ENCODE measurements at places on chromosomes 3 and 15. TPM values are rescaled to one million over a fixed set of nuclear protein-coding genes. Genes with fewer than 3 reads are reported as not detected.

Gene TGM4
- total RNA-seq: 0.05 TPM

Gene MBD4
- total RNA-seq: 23.6 TPM

Gene ABI3BP
- 0.05 TPM for total RNA-seq

Gene FBXO40
- not detected for total RNA-seq

DNA sequence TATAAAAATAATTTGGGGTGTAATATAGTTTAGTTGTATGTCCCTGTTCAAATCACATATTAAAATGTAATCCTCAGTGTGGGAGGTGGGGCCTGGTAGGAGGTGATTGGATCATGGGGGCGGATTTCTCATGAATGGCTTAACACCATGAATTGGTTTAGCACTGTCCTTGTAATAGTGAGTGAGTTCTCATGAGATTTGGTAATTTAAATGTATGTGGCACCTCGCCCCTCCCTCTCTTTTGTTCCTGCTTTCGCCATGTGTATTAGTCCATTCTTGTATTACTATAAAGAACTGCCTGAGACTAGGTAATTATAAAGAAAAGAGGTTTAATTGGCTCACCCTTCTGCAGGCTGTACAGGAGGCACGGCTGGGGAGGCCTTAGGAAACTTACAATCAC is 83.9 kb downstream of the ANXA2 start:
- no peaks in the 10 kb centered on the region for H3K36me3 ChIP-seq
- H3K4me3 ChIP-seq: no peak overlapping the region
- H3K27ac ChIP-seq: no peak overlapping the region
- DNase-seq: no peak

DNA sequence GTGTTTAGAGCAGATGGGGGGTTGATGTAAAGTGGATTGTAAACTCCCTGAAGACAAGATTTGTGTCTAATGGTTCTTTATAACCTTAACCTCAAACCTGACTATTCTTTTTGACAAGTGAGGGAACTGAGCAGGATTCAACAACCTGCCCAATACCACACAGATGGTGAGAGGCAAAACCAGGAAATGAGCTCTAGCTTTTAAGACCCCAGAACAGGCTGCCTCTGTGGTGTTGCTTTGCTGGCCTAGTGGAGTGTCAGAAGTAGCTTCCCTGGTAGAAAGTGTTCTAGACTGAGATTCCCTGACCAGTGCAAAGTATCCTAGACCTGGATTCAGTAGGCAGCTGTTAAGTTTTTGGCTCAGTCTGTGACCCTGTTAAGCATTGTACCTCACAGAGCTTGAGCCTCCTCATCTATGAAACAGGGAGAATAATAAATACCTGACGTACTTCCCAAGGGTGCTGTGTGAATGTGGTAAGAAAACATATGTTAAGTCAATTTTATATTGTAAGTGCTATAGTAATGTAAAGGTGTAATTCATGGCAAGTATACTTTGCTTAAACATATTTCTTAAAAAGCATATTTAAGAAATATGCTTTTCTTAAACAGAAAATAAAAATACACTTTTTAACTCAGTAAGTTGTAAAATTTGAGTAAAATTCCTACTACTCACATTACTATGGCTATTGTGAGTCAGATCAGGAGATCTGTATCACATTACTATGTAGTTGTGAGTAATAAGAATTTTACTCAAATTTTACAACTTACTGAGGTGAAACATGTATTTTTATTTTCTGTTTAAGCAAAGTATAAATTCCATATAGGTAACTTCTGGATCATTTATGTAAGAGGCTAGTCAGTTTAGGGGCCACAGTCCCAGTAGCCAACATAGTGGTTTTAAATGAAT is 8.8 kb downstream of the GPR87 start:
- no peaks in the 10 kb centered on the region for H3K27me3 ChIP-seq
- no peaks in the 10 kb centered on the region for H3K36me3 ChIP-seq
- H3K4me3 ChIP-seq: no peak overlapping the region
- DNase-seq: no peak

GRCh38 chr3:178849199-178849910 is 222.3 kb downstream of the ZMAT3 start:
- H3K27ac ChIP-seq: no peak overlapping the region
- H3K4me1 ChIP-seq: no peaks in the 10 kb centered on the region
- H3K36me3 ChIP-seq: no peaks in the 10 kb centered on the region
- no peaks in the 10 kb centered on the region for H3K27me3 ChIP-seq
- no peak for DNase-seq

DNA sequence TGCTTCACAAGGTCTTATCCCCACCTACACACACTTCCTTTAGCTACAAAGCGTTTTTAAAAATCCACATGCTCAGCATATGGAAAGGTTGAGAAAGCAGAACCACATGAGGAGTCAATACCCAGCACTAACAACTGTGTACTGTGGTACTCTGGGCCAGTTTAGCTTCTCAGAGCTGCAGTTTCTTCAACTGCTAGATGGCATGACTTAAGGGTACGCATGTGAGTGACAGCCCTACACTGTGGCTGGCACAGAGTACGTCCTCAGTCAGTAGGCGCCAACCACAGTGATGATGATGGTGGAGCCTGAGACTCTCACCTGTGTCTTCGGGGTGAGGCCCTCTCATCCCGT is 17.4 kb downstream of the CCDC12 start:
- H3K4me1 ChIP-seq: no peaks in the 10 kb centered on the region
- no peaks in the 10 kb centered on the region for H3K27me3 ChIP-seq
- H3K36me3 ChIP-seq: no peaks in the 10 kb centered on the region
- H3K4me3 ChIP-seq: no peak overlapping the region

- H3K27me3 ChIP-seq: no peaks in the 10 kb centered on the region
Observed at GRCh38 chr15:31367021-31367729, 40.5 kb downstream of the KLF13 start.

- no peak overlapping the region for H3K27ac ChIP-seq
- no peaks in the 10 kb centered on the region for H3K4me1 ChIP-seq
- no peak for DNase-seq
- no peaks in the 10 kb centered on the region for H3K27me3 ChIP-seq
- H3K4me3 ChIP-seq: no peak overlapping the region
- H3K36me3 ChIP-seq: no peaks in the 10 kb centered on the region
Observed at GRCh38 chr3:83769791-83770663, 1188.8 kb upstream of the CADM2 start.

GRCh38 chr15:63331456-63331855 is 50.2 kb downstream of the CA12 start:
- peaks cover 42% of the 10 kb centered on the region for H3K4me1 ChIP-seq
- no peaks in the 10 kb centered on the region for H3K36me3 ChIP-seq
- no peaks in the 10 kb centered on the region for H3K27me3 ChIP-seq
- DNase-seq: no peak
- no peak overlapping the region for H3K27ac ChIP-seq

DNA sequence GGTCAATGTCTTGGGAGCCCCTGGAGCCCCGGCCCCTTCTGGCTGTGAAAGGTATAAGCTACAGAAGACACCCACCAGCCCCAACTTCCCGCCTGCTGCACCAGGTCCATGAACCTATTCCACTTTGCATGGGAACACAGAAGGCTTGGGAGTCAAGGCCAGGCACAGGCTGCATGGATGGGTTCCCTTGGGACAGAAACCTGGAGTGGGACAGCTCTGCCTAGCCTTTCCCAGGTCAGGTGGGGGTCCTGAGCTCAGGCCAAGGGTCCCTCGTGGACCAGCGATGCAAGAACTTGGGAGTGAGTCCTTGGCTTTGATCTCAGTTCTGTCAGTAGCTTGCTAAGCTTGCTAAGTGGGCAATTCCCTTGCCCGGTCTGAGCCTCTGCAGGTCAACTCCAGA is 25.0 kb downstream of the TKT start:
- no peak for DNase-seq
- peaks cover 98% of the 10 kb centered on the region for H3K36me3 ChIP-seq
- no peaks in the 10 kb centered on the region for H3K27me3 ChIP-seq
- H3K4me1 ChIP-seq: peaks cover 3% of the 10 kb centered on the region

GRCh38 chr3:195170496-195170895 is 100.5 kb downstream of the XXYLT1 start:
- no peak for DNase-seq
- no peak overlapping the region for H3K4me3 ChIP-seq
- no peaks in the 10 kb centered on the region for H3K27me3 ChIP-seq

DNA sequence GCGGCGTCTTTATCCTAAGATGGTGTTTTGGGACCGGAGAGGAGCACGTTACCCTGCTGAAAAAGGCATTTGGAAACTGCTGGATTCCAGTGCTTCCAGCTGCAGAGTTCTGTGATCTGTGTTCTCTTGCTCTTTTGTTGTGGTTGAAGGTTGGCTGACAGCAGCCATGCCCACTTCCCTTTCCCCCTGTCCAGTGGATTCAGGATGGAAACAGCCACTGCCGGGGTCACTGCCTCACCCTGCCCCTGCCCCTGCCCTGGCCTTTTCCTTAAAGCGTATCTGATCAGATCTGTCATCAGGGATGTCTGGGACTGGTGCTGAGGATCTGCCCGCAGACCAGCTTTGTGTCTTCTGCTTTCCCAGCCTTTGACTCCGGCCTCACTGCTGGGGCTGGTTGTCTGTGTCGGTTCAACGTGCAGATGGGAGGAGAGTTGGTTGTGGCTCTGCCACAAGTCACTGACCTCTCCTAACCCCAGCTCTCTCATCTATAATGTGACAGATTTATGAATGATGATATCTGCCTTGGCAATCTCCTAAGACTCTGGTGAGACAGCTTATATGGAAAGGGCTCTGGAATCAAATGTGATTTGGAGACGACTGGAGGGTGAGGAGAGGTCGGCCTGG is 219.4 kb upstream of the BHLHE40 start:
- no peak for DNase-seq
- H3K4me3 ChIP-seq: no peak overlapping the region
- H3K4me1 ChIP-seq: no peaks in the 10 kb centered on the region

- no peak for DNase-seq
- H3K4me1 ChIP-seq: peaks cover 7% of the 10 kb centered on the region
- no peaks in the 10 kb centered on the region for H3K27me3 ChIP-seq
- no peak overlapping the region for H3K27ac ChIP-seq
Observed at GRCh38 chr3:151817473-151817872, 3.6 kb downstream of the AADAC start.

GRCh38 chr15:70863450-70864218 is 9.7 kb upstream of the LARP6 start:
- no peak overlapping the region for H3K4me3 ChIP-seq
- no peaks in the 10 kb centered on the region for H3K27me3 ChIP-seq

DNA sequence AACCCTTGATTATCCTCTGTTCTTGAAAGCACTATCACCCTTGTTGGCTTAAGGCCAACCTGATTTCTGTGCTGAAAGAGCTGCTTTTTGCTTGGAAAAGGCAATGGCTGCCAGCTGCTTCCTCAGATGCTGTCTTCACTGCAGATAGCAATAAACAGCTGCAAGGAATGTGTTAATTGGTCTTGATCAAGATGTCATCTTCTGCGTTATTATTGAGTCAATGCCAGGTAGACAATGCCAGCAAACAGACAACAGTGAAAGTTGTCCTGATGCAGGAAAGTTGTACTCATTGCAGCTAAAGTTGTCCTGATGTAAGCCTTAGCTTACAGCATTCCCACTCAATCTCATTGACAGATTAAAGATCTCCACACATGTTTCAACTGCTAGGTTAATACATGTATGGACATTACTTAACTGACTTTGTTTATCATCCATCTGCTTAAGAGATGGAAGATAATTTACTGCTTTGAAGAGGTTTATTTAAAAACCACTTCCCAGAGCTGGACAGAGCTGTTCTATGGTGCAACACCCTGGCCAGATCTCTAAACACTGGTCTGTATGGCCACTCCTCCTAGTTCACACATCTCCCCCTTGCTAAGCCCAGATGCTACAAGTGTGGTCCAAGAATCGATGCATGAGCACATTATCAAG is 251.0 kb upstream of the MCTP2 start:
- no peak overlapping the region for H3K27ac ChIP-seq
- 0 out of 2 replicates have a peak, but pooled peaks cover 4% of the 10 kb centered on the region for H3K27me3 ChIP-seq
- no peak overlapping the region for H3K4me3 ChIP-seq
- no peak for DNase-seq

DNA sequence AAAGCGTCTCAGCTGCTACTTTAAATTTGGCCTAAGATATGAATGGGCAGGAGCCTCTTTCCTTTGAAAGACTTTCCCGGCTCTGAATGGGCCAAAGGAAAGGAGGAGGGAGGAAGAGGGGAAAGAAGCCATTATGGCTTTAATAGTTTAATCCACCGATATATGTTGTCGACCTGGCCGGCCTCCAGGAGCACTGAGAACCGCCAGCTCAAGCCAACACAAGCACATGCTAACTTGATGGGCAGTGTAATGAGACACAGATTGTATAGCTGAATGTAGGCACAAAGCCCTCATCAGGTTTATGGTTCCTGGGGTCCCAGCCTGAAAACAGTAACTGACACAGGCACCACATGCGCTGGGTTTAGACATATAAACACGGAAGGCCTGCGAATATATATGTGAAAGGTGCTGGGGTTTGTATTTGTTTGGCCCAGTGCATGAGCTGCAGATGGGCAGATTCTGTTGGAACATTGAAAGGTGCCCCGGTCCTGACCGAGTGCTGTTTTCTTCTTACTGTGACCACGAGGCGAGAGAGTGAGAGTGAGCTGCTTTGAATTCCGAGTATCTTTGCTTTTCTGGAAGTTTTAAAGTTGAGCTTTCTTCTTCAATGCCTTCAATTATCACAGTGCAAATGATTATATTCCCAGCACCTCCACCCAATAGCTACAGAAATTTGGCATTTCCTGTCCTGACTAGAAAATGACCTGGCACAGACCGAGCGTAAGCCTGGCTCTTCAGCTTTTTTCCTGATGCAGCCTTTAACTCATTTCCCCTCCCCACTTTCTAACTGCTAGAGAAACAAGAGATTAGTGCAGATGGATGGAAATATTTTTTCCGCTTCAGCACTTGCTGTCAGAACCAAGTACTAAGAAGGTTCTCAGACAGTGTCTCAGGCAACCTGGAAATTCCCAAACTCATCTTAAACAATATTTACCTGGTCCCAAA is 267.3 kb downstream of the RORA start:
- H3K4me1 ChIP-seq: peaks cover 12% of the 10 kb centered on the region
- H3K27me3 ChIP-seq: no peaks in the 10 kb centered on the region
- no peak overlapping the region for H3K27ac ChIP-seq
- no peak for DNase-seq

GRCh38 chr3:73148682-73149081 is 87.2 kb downstream of the EBLN2 start:
- no peak for DNase-seq
- H3K27ac ChIP-seq: no peak overlapping the region
- H3K36me3 ChIP-seq: no peaks in the 10 kb centered on the region
- H3K4me1 ChIP-seq: no peaks in the 10 kb centered on the region

DNA sequence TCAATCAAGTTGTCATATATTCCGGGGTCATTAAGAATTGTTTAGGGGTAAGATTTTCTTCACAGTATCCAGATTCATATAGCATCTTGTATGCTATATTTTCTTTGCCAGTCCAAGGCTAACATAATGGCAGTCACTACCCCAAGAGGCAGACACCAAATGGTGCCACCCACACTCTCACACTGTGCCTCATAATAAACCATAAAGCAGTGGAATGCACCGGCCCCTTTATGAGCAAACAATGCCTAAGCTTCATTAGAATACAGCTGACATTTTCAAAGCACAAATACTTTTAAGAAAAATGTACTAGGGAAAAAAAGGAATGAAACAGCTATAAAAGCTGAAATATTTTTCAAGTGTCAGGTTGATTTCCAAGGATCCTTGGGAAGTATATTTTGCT is 121.6 kb downstream of the TFDP2 start:
- H3K4me1 ChIP-seq: no peaks in the 10 kb centered on the region
- no peaks in the 10 kb centered on the region for H3K36me3 ChIP-seq
- H3K27ac ChIP-seq: no peak overlapping the region

- no peak overlapping the region for H3K27ac ChIP-seq
- no peak for DNase-seq
- no peaks in the 10 kb centered on the region for H3K36me3 ChIP-seq
- H3K27me3 ChIP-seq: peaks cover 14% of the 10 kb centered on the region
Observed at GRCh38 chr15:92361321-92362000, 32.2 kb upstream of the ST8SIA2 start.
